Activated naive CD4-positive, alpha-beta T cell treated with anti-CD3 and anti-CD28 coated beads, Interleukin-2, amount 50 U/mL, for 72 hours (primary cell): ENCODE measurements at places on chromosomes 2 and 18. TPM values are rescaled to one million over a fixed set of nuclear protein-coding genes. Genes with fewer than 3 reads are reported as not detected.

Gene LIMS2
- 8.1 TPM for total RNA-seq

Gene LYPD6
- not detected for total RNA-seq

Gene POTEI
- total RNA-seq = not detected

Gene SLC4A5
- 0.89 TPM for total RNA-seq

Gene DSC2
- total RNA-seq = not detected

Gene ICOS
- total RNA-seq = 54.4 TPM

Gene EFHD1
- total RNA-seq = 2.4 TPM

Gene LIPT1
- 6.9 TPM for total RNA-seq

Gene MC5R
- total RNA-seq = not detected

Gene PSMA8
- 0.73 TPM for total RNA-seq

Gene C2orf66
- 0.53 TPM for total RNA-seq

Gene RNF152
- total RNA-seq = 0.59 TPM

Gene LAMA1
- not detected for total RNA-seq

Gene GAREM1
- not detected for total RNA-seq

Gene ABCB11
- not detected for total RNA-seq

Gene AGXT
- total RNA-seq = not detected

Gene PAIP2B
- 2.5 TPM for total RNA-seq

Gene ID2
- total RNA-seq = 42.8 TPM

Gene SOWAHC
- total RNA-seq = 1.0 TPM

Gene POLR1A
- 38.8 TPM for total RNA-seq

Gene RGPD3
- not detected for total RNA-seq

Gene MROH2A
- total RNA-seq = not detected

Gene C2orf78
- total RNA-seq = not detected

Gene HNMT
- total RNA-seq = not detected

Gene EPG5
- 20.9 TPM for total RNA-seq

Gene APCDD1
- not detected for total RNA-seq

Gene ZNF385B
- not detected for total RNA-seq

Gene CENPA
- total RNA-seq = 38.1 TPM

Gene GAD1
- 3.1 TPM for total RNA-seq

Gene C2orf72
- total RNA-seq = 5.7 TPM

Gene LAPTM4A
- 26.9 TPM for total RNA-seq

Gene UGT1A4
- not detected for total RNA-seq

Gene LRRFIP1
- 193 TPM for total RNA-seq

Gene PIAS2
- 29.7 TPM for total RNA-seq
